Activated T-helper 1 cell treated with anti-CD3 and anti-CD28 coated beads, Interleukin-2, amount 50 U/mL, for 16 hours (primary cell): ENCODE measurements at places on chromosomes 1 and 21.

DNA sequence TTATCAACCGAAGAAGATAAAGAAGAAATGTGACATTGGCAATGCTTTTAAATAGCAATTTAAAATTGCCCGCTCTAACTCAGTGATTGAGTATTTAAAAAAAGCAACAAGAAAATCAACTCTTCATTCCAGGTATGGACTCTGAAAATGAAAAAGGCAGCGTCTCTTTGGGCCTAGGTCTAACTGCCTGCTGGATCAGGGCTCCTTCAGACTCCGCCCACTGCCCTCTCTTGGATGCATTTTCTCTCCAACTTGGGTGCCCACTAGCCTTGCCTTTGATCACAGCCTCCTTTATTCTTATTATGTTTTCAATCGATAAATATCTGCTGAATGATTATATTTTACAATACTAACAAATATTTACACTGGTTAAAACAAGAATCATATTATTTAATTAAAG, 268.9 kb downstream of the MRPL39 start:
- DNase-seq: no peak

GRCh38 chr1:244869364-244869827, 5.1 kb upstream of the HNRNPU start:
- DNase-seq: no peak

DNA sequence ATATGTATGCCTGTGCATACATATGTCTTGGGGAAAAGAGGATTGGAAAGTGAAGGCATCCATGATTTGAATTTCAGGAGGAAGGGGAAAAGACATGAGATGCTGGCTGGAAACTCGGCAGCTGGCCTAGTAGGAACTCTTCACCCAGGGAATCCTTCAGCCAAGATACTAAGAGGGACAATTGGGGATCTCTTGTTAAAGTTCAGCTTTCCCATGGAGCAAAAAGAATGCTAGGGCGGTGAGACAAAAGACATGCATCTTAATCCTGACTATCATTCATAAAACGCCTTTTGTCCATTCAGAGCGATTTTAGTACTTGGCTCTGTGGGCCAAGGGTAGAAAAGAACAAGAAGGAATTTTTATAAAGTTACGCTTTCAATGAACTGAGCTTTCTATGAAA, 20.5 kb downstream of the PDPN start:
- no peak for DNase-seq

GRCh38 chr1:214546886-214547641, 4.3 kb downstream of the PTPN14 start:
- DNase-seq: no peak

- DNase-seq: no peak
Measured at GRCh38 chr1:212413902-212414327, 771 bp downstream of the PACC1 start.

DNA sequence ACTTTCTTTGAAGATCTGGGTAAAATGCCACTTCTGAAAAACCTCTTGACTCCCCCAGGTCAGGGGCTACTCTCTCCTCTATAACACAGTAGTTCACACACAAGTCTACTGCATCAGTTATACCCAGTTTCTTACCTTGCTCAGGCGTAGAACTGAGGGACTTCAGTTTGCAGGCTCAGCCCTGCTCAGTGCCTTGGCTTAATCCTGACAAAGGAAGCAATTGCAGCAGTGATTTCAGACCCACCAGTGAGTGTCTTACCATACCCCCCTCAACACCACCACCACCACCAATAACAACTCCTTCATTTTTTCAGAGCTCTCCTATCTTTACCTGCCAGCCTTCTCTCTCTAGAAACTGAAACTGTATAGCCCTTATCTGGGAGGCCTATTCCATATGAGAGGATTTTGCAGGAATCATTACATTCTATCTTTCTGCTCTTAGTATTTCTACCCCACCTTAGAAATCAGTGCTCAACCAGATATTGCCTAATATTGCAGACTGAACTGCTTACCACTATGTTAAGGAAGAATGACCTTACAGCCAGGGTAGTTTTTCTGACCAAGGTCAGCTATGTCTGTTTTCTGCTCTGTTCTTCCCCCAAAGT, 105.5 kb upstream of the S1PR1 start:
- no peak for DNase-seq

DNA sequence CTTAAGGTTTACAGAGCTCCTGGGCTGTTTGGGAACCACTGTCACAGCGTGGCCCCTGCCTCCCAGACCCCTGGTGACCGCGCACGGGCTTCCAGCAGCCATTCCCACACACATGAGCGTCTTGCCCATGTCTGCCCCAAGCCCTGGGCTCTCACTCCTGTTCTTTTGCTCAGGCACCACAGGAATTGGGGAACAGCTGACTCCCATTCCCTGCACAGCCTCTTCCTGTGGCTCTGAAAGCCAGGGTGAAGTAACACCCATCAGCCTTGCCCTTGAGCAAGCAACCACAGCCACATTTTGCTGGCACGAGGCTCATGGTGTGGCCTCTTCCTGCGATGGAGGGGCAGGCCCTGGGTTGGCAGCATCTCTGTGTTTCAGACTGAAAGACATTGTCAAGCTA, 14.3 kb upstream of the GPR157 start:
- DNase-seq: no peak

DNA sequence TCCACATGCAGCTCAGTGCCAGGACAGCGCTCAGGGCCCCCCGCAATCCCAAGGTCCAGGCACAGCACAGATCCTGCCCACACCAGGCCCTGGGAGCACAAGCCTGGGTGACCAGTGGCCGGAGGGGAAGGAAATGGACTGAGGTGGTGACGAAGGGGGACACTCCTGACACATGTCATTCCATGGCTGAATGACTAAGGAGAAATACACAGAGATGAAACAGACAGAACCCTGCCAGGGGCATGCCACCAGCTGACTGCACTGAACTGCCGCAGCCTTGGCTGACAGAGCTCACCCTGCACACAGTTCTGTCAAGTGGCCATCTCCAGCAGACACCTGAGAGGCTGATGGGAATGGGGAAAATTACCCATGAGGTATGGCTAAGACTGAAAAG, 56.1 kb downstream of the HSF2BP start:
- DNase-seq: no peak

- no peak for DNase-seq
Measured at GRCh38 chr21:43814215-43815106, 25.1 kb downstream of the RRP1 start.

DNA sequence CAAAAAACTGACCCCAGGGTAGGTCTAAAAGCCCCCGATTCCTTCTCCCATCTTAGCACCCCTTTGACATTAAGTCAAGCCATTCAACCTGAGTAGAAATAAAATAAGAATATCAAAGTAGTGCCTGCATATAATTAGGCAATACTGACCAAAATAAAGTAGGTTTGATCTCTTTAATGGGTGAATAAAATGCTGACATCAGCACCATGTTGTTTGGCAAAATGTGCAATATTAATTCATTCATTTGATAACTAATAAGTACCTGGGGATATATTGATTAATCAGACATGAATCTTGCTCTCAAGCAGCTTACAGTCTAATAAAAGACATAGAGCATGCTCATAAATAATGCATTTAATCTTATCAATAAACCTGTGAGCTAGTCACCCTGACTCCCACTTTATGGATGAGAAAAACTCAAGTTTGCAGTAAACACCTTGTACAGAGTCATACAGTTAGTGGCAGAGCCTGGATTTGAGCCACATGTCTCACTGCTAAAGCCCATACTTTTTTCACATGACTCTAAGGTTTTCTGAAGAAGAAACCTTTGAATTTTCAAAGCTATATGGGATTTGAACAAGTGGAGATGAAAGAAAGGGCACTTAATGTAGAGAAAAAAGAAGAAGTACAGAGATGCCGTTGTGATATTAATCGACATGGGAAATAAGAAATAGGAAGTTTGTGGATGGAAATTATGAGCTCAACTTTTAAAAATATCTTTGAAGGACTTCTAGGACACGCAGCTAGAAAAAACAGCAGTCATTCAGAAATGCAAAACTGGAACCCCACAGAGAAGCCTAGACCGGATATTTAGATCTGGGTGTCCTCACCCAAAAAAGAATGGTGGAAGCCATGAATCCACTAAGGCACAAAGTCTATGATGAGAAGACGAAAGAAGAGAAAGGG, 183.9 kb downstream of the TOMM20 start:
- no peak for DNase-seq

DNA sequence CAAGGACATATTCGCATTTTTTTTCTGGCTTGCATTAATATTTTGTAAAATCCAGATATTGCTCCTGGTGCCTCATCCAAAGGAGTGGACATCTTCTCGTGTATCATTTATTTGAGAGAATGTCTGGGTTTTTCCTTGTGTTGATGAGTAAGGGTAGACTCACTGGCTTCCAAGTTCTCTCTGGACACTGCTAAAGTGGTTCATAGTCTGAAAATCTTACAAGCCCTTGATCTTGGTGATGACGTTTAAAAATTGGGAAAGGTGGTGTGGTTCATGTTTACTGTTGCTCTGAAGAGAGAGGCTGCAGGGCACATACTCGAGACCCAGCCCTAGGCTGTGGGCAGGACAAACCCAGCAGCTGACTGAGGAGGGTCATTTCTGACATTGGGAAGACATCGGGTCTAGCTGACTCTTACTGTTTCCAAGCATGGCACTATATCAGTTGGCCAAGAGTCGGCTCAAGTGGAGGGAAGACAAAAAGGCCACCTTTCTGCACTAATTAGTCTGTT, 296.2 kb downstream of the LMX1A start:
- no peak for DNase-seq

- DNase-seq: no peak
Measured at GRCh38 chr1:241964550-241965282, 7.1 kb downstream of the BECN2 start.

DNA sequence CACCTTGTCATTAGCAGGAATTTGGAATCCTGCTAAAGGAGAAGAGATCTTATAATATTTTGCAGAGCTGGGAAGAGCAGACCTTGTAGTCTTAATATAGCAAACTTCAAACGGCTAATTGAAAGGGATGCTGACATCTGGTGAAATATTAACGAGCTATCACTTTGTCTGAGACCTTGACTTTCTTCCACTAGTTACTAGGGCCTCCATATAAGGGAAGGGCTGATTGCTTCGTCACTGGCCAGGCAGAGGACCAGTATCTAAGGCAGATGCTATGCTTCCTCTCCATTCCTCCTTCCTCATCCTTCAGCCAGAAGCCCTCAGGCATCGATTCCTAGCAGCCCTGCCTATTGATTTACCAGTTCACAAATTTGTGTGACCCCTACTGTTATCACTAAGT, 6.0 kb upstream of the VTCN1 start:
- DNase-seq: no peak

GRCh38 chr21:28737674-28738419, 254.8 kb downstream of the LTN1 start:
- DNase-seq: no peak

DNA sequence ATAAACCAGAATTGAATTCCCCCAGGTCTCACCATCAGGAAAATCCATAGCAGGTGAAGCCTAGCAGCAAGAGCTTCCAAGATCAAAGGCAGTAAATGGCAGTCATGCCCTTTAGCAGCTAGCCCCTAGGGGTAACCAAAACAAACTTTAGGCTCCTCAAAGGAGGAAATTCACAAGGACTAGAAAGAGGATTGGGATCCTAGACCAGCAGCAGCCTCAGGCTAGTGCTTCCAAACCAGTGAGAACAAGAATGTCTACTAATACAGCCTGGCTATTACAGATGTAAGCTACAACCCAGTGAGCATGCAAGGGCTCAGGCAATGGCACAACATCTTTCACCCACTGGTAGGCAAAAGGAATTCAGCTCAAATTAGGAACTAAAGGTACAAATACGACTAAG, 11.1 kb upstream of the RIMKLA start:
- no peak for DNase-seq

DNA sequence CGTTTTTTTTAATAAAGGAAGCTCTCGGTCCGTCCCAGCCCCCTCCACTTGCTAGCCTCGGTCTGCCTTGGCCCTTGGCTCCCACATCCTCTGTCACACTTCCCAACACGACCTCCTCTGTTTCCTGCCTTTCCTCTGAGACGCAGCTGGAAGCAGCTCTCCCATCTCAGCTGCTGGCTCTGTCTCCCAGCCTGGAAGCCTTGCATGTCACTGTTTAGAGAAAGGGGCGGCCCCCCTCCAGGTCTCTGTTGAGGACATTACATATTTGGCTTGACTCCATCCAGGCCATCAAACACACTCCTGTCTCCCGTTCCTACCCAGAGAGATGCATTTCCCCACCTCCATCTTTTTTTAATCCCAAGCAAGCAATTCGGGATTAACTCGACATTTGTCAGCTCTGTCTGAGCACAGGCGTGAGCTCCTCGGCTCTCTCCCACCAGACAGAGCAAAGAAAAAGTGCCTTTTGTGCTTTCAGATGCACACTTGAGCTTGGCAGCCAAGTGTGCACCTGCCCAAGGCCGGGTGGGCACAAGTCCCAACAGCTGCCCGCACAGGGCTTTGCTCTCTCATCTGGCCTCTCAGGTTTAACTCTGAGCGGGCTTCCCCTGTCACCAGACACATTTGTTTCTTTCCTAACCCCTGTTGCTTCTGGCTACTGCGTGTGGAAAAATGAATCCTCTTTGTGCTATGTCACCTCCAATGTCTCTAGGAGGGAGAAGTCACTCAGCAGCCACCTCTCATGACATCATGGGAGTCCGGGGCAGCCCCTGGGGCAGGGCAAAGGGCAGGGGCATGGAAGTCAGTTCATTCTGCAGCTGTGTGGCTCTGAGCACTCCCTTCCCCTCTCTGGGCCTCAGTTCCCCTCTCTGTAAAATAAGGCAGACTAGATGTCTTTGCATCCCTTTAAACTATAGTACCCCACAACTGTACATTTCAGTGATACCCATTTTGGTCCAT, 108.3 kb downstream of the KCND3 start:
- no peak for DNase-seq

GRCh38 chr1:95954585-95954984, 720.6 kb downstream of the RWDD3 start:
- DNase-seq: no peak

GRCh38 chr1:65258106-65258505, 51.2 kb upstream of the DNAJC6 start:
- DNase-seq: no peak

DNA sequence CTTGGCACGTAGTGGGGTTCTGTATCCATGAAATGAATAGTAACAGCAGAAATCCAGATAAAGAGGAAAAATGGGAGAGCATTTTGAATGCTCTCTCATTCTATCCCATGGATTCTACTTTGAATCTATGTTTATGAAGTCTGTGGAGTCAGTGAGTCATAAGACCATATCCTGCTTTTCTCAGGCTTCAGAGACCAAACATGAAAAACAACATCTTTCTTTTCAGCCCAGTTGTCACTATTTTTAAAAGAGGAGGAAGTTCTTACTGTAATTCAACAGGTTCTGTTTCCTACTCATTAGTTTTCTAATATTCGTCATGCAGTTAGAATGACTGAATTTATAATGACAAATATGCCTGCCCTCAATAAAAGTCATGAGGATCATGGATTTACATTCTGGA, 39.4 kb upstream of the CD55 start:
- DNase-seq: no peak

- no peak for DNase-seq
Measured at GRCh38 chr1:112927462-112927990, 28.5 kb downstream of the SLC16A1 start.
